GM12892 (cell line): ENCODE measurements at places on chromosomes 7 and 10.

GRCh38 chr7:106704000-106704840, 43.3 kb upstream of the CCDC71L start:
- no peak for DNase-seq

GRCh38 chr7:74023092-74023536, 4.9 kb upstream of the ELN start:
- no peak for DNase-seq

DNA sequence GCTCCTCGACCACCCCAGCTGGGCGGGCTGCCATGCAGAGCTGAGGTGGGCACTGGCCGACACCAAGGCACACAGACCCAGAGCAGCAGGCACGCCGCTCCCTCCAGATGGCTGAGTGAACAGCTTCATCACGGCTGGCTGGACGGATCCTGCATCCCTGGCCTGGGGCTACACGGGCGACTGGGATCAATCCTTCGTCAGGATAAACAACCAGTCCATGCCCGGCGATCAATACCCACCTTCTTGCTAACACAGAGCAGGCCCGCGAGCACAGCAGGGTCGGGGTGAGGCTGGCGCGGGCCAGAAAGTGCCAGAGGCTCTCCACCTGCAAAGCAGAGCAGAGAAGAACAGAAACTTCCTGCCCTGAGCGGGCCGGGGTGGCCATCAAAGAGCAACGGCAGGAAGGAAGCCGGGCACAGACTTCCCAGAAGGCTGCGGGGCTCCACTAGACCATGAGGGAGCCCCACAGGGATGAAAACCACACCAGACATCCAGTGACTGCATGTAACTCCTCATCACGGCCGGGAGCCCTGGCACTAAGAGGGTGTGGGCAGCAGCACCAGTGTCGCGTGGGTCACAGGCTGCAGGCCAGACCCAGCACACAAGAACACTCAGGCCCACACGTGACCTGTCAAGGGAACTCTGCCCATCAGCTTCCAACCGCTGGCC, 166.4 kb downstream of the MAD1L1 start:
- DNase-seq: no peak

DNA sequence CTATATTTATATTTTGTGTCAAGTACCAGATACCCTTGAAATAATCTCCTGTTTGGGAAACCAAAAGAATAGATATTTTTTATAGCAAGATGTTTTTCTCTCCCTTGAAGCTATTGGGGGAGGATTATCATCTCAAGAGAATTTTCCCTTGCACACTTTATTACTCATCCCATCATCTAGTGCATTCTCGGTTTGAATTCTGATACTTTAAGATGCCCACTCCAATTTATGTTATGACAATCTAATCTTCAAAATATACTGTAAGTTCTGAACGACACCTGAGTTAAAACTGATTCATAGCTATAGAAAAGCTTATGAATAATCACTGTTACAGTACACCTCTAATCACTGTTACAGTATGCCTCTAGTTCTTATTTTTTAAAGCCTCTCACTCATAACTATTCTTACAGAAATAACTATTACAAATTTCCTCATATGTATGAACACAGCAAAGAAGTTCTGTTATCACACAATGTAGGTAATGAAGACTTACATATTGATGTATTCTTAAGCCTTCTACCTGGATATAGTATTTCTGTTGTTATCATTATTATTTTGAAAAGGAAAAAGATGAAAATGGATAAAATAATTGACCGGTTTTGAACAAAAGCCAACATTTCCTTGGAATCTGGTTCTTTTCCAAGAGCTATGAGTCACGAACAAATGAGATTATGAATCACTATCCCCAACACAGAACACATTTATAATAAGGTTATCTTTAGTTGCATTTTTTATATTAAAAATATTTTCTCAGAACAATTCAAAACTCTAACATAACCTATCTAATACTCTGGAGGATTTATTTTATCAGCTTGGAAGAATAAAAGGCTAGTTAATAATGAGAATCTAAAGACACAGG, 72.3 kb upstream of the FAM13C start:
- no peak for DNase-seq

DNA sequence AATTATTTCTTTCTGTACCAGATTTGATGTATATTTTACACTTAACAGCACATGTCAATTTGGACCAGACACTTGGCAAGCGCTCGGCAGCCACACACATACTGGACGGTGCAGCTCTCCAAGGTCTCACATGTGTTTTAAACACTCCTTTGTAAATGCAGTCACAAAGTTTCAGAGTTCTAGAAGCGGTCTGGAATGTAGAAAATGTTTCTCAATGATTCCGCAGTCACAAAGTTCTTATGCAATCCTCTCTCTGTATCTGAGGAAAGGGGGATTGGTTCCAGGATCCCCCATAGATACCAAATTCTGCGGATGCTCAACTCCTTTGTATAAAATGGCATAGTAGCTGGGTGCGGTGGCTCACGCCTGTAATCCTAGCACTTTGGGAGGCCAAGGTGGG, 253.0 kb upstream of the GRB10 start:
- DNase-seq: no peak

DNA sequence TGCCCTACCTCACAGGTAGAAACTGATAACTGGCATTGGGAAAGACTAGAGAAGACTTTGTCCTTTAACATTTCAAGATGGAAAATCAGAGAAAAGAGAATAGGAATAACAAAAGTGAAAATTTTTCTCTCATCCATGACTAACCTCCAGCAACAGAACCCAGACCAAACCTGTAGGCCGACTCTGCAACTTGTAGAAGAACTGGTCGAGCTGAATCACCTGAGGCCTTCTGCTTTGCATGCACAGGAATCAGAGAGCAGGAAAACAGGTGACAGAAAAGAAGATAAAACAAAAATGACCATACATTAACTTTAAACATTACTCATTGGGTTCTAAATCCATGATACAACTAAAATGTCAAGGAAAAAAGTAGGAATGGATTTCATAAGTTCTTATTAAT, 137.1 kb downstream of the SLC25A13 start:
- DNase-seq: no peak

- no peak for DNase-seq
Measured at GRCh38 chr7:157736341-157736740, 399.5 kb downstream of the DNAJB6 start.

GRCh38 chr7:140384894-140385545, 13.3 kb downstream of the SLC37A3 start:
- no peak for DNase-seq

DNA sequence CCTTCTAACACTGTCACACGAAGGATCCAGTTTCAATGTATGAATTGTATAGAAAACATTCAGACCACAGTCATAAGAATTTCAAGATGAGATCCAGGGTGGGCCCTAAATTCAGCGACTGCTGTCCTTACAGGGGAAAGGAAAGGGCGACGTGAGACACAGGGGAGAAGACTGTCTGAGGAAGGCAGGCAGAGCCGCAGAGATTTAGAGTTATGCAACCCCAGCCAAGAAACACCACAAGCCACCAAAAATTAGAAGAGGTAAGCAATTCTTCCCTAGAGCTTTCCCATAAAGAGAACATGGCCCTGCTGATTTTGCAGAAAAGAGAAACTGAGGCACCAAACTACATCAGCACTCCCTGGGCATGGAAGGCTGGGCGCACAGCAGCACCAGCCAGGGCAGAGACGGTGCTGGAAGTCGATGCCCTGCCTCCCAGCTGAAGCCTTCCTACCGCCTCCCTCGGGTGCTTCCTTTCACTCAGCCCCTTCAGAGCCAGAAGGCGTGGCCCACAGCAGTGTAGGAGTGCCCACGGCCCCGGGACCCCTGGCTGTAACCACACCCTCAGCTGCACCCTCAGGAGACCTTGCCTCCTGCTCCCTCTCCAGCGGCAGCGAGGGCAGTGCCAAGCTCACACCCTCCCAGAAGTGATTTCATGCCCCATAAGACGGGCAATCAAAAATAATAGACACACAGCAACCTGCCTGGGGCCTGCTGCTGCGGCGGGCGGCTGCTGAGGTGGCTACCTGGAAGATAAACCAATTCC, 81.0 kb upstream of the LRRC4 start:
- no peak for DNase-seq

DNA sequence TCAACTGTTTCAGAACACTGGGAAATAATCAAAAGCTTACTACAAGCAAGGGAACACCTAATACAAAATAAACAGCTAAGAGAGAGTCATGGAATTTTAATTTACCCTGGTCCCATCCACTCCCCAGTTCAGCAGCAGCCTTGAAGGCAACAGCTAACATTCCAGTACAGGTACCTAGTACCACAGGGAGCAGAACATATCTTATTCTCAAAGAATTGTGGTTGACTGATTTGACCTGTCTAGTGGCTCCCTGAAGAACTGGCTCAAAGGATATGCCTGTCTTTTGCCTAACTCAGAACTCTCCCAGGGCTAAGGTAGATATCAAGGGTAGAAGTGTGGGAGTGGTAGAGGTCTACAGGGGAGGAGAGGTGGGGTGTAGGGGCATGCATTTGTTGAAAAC, 32.3 kb downstream of the SMURF1 start:
- DNase-seq: no peak

GRCh38 chr10:98416606-98417388, 1.8 kb upstream of the PYROXD2 start:
- DNase-seq: no peak

DNA sequence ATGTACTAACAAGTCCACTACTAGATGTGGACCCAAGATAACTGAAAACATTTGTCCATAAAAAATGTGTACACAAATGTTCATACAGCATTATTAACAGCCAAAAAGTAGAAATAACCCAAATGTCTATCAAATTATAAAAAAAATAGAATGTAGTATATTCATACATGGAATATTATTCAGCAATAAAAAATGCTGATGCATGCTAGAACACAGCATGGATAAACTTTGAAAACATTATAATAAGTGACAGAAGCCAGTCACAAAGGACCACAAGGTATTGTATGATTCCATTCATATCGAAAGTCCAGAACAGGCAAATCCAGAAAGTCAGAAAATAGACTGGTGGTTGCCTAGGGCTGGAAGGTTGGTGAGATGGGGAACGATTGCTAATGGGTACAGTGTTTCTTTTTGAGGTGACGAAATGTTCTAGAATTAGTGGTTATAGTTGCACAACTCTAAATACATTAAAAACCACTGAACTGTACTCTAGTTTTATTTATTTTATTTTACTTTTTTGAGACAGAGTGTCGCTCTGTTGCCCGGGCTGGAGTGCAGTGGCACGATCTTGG, 43.3 kb upstream of the ANLN start:
- no peak for DNase-seq

GRCh38 chr7:70321016-70321590, 722.8 kb downstream of the AUTS2 start:
- no peak for DNase-seq

- no peak for DNase-seq
Measured at GRCh38 chr10:84818961-84819360, 490.6 kb downstream of the CCSER2 start.

- no peak for DNase-seq
Measured at GRCh38 chr7:101332026-101332425, 10.4 kb upstream of the IFT22 start.

DNA sequence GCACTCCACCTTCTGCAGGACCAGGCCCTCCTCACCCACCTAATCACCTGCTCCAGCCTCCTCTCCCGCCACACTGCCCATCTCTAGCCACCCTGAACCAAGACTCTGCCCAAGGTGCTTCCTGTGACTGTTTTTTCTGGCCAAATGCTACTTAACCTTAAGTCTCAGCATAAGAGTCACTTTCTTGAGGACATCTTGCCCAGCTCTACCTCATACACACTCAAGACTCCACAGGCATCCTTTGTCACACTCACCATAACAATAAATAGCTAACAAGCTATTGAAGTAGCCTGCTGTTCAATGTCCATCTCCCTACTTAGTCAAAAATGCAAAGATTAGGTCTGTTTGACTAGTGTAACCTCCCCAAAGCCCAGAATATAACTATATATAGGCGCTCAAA, 455.4 kb upstream of the NFE2L3 start:
- DNase-seq: no peak

GRCh38 chr7:68256295-68256694, 1259.7 kb downstream of the TYW1 start:
- no peak for DNase-seq

DNA sequence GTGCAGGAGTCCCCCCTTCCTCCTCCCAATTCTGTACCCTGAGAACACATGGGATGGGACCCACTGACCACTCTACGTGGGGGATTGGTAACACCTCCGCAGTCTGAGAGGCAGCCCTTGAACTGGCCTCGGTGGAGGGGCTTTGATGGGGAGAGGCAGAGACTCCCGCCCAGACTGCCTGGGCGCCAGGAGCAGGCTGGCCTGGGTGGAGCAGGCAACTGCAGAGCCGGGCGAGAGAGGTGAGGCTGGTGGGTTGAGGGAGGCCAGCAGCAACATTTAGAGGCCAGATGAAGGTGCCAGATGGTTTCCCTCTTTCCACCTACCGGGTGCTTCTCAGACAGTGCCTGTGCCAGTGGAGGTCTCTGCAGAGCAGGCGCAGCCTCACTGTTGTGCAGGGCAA, 30.7 kb upstream of the ZNF467 start:
- no peak for DNase-seq

- no peak for DNase-seq
Measured at GRCh38 chr10:100345570-100346330, 1.3 kb upstream of the SCD start.

- no peak for DNase-seq
Measured at GRCh38 chr10:21746118-21746517, 212.1 kb downstream of the MLLT10 start.

DNA sequence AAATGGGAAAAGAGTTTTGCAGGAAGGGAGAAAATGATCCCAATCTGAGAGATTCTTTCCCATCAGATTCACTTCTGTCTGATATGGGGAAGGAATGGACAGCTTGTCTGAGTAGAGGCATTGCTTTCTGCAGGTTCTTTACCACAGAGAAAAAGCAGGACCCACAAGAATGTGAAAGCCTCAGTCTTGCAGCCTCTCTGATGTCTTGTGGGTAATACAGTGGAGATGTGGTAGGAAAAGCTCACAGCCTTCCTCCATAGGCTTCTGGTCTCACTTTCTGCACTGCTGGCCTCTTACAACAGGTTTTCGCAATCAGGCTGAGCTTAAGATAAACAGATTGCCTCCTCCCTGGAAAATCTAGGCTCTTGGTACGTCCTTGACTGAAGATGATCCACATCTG, 551 bp downstream of the IFIT1 start:
- no peak for DNase-seq

GRCh38 chr10:72954596-72955554, at the start of gene PLA2G12B:
TSS of gene PLA2G12B (minus strand) at chr10:72954806. CDS start at chr10:72954685, 121 bp downstream.
- no peak for DNase-seq

- no peak for DNase-seq
Measured at GRCh38 chr10:55058800-55059199, 257.8 kb upstream of the PCDH15 start.

GRCh38 chr7:157768198-157768597, 431.4 kb downstream of the DNAJB6 start:
- DNase-seq: no peak

GRCh38 chr10:77548157-77548556, 89.5 kb downstream of the KCNMA1 start:
- no peak for DNase-seq

DNA sequence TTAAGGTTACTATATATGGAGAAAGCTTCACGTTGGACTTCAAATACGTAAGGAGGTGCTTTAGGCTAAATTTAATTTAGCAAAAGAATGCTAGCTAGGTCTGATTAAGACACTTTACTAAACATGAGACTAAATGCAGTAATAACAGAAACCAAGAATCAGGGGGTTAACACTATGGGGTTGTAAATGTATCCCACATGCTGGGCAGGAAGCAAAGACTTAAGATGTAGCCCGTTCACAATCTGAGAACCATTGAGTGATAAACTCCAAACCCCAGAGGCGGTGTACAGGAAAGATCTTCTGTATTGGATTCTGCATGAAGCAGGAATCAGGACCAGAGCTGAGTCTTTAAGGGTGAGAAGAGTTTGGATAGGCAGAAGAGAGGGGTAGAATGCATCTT, 60.4 kb downstream of the FZD1 start:
- DNase-seq: no peak
